ENCODE measurements at places on chromosomes 4 and X. TPM values are rescaled to one million over a fixed set of nuclear protein-coding genes. Genes with fewer than 3 reads are reported as not detected.

GRCh38 chrX:79161655-79162054 lies 17.2 kb downstream of the GPR174 start:
- no peak for DNase-seq

The RASL11B gene
- 3.7 TPM for total RNA-seq

DNA sequence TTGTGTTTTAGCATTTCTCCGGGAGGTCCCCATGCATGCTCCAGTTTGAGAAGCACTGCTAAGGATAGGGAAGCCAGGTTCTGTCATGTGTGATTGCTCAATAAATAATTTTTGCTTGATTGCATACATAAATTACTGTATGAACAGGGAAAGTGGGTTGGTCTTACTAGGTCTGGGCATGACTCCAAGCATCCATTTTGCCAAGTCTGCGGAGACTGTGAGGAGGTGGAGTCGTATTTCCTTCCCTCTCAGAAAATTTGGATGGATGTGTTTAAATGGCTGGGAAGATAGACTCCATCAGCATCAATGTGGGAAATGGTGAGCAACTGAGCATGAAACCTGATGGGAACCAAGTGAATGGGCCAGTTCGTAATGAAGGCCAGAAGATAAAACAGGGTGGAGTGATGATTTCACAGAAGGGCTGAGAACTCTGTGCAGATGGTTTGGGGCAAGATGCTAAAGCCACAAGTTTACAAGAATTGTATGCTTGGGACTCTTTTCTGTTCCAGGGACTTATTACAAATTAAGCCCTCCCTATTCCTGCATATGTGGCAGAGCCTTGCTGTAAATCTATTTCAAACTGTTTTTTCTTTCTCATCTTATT lies 84.1 kb downstream of the NHS start:
- DNase-seq: no peak

The GLOD5 gene
- not detected for total RNA-seq

- no peak for DNase-seq
Measured at GRCh38 chr4:37757121-37757520, 69.4 kb upstream of the PGM2 start.

The ODAPH gene
- not detected for total RNA-seq

DNA sequence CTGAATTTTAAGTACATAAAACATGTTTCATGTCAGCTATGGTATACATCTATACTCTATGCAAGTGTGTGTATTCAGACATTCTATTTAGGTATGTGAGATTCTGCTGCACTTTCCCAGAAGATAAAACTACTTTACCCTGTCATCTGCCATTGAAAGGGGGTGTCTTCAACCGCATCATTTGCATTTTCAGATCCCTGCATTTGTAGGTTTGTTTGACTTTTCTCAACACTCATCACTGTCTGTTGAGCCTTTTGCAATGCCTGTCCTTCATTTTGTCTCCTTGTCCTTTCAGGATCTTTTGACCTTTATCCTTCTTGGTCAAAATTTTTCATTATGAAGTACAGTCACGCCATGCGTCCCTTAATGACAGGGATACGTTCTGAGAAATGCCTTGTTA lies 103.5 kb downstream of the TMA16 start:
- DNase-seq: no peak

DNA sequence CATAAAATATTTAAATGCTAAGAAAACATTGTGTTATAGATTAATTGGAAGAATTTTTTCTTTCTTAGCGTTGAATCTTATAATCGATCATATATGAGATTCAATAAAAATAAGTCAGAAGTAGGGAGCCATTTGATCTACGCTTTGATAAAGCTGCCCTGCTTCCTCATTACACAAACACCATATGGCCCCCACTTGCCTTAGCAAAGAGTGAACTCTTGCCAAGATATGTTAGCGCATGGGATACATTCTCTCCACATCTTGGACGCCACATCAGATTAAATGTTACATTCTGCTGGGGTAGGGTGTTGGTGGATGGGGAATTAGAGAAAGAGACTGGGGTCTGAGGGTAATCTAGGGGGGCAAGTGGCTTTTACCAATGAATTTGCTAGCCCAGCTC lies 207.7 kb upstream of the MID1 start:
- no peak for DNase-seq

The PLA2G12A gene
- total RNA-seq: 64.8 TPM

DNA sequence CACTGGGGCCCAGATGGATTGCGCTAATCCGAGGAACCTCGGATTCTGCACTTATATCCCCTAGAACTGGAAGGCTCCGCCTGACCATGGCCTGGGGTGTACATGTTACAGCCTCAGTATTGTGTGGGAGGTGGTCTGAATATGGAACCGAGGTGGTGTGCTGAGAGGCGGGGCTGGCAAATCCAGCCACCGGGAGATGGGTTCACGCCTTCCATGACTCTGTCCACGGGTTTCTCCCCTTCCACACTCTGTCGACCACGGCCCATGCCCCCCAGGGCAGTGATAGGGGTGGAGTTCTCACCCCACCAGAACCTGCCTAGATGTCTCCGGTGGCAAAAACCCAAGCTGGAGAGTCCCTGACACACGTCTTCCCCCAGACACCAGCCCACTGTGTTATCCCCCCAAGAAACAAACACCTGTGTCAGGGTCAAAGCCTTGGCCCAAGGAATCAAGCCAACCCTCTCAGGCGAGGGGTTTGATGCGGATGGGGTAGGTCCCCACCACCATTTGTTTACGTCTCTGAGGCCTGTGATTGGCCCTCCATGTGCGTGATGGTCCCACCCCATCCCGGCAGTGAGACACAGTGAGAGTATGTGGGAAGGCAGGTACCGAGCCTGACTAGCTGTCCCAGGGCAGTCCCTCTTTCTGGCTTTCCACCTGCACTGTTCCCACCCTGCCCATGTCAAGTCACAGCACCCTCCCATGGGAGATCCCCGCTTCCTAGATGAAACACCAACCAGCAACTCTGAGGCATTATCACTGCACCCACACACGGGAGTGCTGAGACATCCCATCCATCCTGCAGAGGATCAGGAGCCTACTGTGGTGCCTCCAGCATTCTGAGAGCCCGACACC lies 6.6 kb upstream of the LOC101059915 start:
- no peak for DNase-seq

The AMELX gene
- not detected for total RNA-seq

GRCh38 chrX:53072418-53073114 lies 9.6 kb upstream of the TSPYL2 start:
- DNase-seq: no peak

- DNase-seq: no peak
Measured at GRCh38 chr4:39032218-39033085, at the start of gene TMEM156. Gene TMEM156 (minus strand): TSS chr4:39032409. CDS start chr4:39032313, 96 bp downstream.

- no peak for DNase-seq
Measured at GRCh38 chr4:156790866-156791265, 180.7 kb downstream of the PDGFC start.

DNA sequence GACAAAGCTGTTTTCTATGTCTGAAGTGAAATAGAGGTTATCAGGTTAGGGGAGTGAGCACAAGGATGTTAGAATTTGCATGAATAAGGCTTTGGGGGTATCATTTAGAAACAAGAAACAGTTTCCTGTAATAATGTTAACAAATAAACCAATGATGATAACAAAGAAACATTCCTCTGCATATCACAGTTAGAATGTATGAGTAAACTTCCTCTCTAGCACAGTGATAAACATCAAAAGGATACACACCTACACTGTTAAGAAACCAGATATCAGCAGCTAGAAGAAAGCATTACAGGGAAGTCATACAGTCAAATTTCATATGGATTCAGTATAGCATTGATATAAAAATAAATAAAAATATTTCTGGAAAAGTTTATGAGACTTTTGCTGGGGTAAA lies 340.0 kb upstream of the MAGEB16 start:
- no peak for DNase-seq

The HDAC8 gene
- total RNA-seq: 18.6 TPM

GRCh38 chr4:70629469-70630090 lies 1.0 kb downstream of the ENAM start:
- no peak for DNase-seq

The GPR119 gene
- not detected for total RNA-seq

GRCh38 chrX:77087529-77088169 lies 359.5 kb upstream of the FGF16 start:
- no peak for DNase-seq

The OPN1MW gene
- not detected for total RNA-seq

GRCh38 chr4:16006771-16007446 lies 43.9 kb upstream of the FGFBP2 start:
- DNase-seq: no peak

DNA sequence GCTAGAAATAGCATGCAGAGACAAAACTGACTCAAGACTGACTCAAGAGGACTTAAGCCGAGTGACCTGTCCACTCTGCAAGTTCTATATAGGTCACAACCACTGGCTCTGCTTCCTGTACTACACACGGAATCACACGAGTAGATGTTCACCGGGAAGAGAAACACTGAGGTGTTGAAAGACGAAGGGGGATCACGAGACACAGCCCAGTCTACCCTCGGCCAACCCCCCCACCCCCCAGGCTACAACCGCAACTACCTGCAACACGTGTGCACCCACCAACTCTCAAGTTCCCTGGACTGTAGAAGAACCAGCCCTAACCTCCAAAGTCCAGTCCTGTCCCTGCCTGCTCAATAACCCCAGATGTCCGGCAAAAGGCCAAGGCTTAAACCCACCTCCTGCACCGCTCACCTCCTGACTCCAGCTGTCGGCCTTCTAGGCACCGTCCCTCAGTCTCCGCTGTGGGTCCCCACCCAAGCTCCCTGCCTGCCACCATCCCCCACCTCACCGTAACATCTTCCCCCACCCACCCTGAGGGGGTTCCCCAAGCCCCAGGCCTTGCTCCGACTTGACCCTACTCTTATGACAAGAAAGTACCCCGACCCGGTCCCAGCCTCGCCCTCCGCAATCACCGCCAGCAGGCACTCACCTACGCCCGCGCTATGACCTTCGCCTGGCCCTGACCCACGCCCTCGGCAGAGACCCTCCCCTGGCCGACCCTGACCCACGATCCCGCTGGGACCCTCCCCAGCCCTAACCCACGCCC lies 739 bp downstream of the GAK start:
- DNase-seq: no peak

The ADH1A gene
- 0.84 TPM for total RNA-seq

Data from Right ventricle myocardium inferior (tissue), 1 donor.